ENCODE measurements at places on chromosomes 7 and 10.

DNA sequence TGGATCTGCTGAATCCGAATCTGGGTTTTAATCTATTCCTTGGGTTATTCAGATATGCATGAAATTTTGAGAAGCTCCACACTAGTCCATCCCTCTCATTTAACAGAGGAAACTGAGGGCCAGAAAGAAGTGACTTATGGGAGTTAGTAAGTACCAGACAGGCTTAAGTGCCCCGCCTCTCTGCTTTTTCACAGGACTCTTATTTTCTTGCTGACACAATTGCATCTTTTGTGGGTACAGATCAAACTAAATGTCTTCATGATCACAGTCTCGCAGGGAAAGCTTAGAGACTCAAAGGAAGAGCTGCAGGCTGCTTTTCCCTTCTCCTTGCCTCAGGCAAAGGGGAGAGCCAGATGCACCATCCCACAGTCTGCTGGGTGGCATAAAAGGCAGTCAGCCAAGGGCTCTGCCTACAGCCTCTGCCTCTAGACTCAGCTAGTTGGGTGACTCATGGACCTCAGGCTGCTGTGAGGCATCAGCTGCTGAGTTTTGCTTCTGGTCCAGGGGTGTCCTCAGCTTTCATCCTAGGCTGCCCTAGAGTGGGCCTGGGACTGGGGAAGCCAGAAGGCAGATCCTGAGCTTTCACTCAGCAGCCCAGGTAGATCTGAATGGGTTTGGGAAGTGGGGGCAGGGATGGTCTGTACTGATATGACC lies 11.6 kb downstream of the GOLGA7B start:
- no peak for DNase-seq

DNA sequence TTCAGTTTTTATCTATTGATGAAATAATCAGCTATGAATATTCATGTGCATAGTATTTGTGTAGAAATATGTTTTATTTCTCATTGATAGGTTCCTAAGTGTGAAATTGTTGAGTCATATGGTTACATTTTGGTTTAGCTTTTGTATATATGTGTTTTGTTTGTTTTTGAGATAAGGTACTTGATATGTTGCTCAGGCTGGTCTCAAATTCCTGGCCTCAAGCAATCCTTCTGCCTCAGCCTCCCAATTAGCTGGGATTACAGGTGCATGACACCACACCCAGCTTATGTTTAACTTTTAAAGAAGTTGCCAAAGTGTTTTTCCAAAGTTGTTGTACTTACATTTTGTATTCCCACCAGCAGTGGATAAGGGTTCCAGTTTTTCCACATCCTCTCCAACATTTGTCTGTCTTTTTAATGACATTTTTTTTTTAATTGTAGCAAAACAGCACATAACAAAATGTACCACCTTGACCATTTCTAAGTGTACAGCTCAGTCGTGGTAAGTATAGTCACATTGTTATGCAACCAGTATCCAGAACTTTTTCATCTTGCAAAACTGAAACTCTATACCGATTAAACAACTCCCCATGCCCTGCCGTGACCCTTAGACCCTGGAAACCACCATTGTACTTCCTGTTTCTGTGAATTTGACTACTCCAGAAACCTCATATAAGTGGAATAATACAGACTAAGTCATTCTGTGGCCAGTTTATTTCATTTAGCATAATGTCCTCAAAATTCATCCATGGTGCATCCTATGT lies 12.6 kb upstream of the UBE2D1 start:
- peak; percentile 20 for DNase-seq

DNA sequence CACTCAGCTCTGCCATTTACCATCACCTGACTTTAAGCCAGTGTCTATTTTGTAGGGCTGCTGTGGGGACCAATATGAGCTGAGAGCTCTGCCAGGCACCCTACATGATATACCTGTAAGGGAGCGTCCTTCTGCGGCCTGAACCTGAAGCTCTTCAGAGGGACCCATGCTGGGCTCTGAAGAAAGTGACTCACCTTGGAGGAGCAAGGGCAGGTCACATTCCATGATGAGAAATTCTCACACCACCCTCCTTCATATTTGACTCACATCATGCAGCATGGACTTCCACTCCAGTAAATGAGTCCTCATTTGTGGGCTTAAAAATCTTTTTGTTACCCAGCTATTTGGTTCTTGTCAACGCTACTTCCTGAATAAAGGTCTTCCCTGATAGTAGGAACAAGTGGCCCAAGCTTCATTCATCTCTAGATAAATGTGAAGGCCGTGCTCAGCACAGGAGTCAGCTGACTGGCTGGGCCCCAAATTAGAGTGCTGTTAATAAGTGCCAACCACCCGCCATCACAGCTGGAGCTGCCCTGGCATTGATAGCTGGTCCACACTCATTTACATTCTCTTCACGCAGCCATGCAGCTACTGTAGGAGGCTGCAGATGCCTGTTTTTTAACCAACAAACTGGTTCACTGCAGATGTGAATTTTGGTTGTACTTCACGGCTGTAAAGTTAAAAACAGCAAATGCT lies 78.4 kb downstream of the RNF216 start:
- peak; percentile 28 for DNase-seq

- no peak for DNase-seq
These were observed 8.1 kb upstream of the ANK3 start for GRCh38 chr10:60397792-60398191.

- DNase-seq, result peak; percentile 65
These were observed 102.3 kb downstream of the JAZF1 start for GRCh38 chr7:28078036-28078901.

- no peak for DNase-seq
These were observed 227.3 kb downstream of the GFRA1 start for GRCh38 chr10:116045366-116046356.

- no peak for DNase-seq
These were observed 75.5 kb downstream of the RPS24 start for GRCh38 chr10:78109210-78109609.

GRCh38 chr10:104391150-104391968 lies 37.7 kb downstream of the CFAP58 start:
- DNase-seq, result no peak

DNA sequence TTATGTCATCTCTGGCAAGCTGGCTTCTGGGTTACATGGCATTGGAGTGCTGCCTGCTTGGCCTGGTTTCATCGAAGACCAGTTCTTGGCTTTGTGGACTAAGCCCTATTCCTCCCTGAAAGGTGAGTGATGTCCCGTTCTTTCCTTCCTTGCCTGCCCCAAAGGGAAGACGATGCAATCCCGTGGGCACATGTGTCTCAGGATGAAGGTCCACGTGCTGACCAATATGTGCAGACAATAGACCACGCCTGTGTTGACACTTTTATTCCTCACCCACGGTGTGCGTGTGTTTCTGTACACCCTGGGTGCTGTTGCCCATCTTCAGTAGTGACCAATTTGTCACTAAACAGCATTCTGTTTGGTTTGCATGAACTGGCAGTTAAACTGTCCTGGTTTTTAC lies 28.6 kb upstream of the SHH start:
- DNase-seq, result no peak

DNA sequence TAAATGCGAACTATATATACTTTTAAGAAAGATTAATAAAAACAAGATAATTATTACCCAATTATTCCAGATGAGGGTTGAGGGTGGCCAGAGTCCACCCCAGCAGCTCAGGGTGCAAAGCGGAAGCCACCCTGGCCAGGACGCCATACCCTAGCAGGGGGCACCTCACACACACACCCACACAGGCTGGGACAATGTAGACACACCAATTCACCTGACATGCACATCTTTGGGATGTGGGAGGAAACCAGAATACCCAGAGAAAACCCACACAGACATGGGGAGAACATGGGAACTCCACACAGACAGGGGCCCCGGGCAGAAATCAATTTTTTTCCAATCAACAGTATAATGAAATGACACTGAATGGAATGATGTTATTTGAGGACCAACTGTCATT lies 86.0 kb downstream of the RTKN2 start:
- DNase-seq, result no peak

DNA sequence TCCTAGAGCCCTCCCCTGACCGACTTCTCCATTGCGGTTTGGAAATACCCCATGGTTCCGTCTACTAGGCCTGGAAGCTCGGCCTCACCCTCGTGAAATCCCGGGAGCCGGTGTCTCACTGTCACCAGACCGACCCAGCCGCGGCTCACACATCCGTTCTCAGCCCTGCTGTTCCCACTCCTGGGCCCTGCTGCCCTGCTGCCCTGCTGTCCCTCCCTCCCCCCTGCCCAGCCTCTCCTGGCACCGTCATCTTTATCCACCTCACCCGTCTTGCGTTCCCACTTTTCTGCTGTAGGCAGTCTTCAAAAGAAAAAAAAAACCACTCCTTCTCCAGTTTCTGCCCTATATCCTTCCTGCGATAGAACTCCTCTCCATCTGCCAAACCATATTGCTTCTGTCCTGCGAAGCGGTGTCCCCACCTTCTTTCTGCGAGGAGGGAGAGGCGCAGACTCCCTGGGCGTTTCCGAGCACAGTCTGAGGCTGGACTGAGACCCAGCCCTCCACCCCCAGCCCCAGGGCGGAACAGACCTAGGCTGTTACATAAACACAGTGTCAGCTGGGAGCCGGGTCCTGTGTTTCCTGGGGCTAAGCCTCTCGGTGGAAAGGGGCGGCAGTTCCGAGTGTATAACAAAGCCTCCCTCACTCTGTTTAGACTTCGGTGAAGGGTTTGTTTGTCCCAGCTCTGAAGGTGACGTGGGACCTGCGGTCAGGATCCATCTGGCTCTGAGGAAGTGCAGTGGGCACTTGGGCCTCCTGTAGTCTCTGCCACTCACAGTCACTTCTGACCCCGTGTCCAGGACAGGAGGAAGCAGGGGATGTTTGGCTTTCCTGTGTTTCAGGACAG lies 2.8 kb downstream of the AGAP3 start:
- peak; percentile 62 for DNase-seq

DNA sequence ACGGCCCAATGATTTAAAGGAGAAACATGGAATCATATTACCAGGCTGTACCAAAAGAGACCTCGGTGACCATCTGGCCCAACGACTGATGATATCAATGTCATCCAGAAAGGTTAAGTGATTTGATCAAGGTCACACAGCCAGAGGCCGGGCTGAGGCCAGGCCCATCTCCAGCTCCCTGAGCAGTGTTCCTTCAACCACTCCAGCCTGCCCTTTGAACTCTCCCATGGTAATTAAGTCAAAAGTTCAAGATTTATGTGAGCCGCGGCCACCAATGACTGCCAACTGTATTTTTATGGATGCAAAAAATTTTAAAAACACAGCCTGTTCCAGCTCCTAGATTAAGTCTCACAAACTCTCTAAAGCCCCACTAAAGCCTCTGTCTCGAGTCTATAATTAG lies 41.8 kb downstream of the FGFR2 start:
- DNase-seq, result no peak

DNA sequence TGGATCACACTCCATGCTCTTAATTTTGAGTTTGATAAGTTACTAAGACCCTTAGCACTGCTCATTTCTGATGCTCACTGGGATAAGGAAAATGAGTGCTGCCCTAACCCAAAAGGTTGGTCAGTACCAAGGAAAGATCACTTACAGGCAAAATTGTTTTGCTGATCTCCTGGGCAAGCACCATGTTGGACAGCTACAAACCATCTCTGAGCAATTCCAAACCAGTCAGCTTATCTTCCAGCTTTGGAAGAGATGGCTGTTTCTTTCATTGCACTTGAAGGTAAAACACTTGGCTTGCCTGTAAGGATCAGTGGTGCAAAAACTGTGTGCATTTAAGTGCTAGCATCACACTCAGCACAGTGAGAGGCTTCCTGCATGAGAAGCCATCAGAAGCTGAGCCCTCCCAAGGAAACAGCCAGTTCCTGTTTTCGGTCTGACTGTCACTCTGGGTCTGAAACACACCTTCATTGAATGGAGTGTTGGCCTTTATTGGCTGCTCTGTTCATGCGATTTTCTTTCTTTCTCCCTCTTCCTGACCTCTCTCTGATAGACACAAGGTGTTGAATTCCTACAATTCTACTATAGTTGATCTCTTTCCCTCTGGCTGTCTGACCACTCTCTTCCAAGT lies 126.4 kb upstream of the GHITM start:
- DNase-seq, result no peak

DNA sequence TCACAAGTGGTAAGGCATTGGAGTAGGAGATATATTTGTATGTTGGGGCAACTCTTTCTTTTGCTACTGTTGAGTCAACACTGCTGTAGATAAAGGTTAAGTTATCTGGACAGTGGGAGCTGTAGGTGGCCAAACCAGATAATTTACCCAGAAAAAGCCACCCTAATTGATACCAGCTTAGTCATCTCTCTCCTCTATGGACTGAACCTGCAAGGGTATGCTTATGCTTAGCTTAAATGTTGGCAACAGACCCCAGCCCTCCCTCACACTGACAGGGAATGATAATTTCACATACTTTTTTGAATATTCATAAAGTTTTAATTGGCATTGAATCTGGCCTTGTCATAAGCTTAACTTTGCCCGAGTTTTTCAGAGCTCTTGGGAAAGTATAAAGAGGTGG lies 66.3 kb downstream of the CREB5 start:
- peak; percentile 93 for DNase-seq

All from hematopoietic multipotent progenitor cell treated with erythropoietin and hydrocortisone succinate and interleukin-3 and kit ligand, for 8 days (in vitro differentiated cells).